ENCODE measurements at places on chromosomes 7 and 10. TPM values are rescaled to one million over a fixed set of nuclear protein-coding genes. Genes with fewer than 3 reads are reported as not detected.

DNA sequence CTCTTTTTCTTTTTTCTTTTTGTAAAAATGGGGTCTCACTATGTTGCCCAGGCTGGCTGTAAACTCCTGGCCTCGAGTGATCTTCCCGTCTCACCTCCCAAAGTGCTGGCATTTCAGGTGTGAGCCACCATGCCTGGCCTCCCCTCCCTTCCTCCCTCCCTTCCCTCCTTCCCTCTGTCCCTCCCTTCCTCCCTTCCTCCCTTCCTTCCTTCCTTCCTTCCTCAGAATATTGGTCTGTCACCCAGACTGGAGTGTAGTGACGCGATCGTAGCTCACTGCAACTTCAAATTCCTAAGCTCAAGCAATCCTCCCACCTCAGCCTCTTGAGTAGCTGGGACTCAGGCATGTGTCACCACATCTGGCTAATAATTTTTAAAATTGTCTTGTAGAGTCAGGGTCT, 8.4 kb downstream of the AGAP3 start:
- DNase-seq = no peak

DNA sequence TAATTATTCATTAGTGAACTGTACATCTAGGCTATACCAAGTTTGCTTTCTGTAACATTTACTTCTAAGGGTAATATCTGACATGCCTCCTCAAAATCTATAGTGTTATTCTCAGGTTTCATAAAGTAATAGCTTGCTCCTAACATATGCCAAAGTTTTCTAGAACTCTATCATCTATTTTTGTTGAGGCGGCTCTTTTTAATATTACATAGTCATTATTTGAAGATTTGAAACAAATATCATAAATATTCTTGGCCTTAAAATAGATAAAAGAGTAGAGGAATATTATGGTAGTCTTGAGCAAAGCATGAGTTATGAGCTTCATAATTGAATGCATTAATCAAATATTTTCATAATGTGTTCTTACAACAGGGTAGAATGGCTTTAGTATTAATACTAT, 327.2 kb upstream of the KCND2 start:
- no peak for DNase-seq

DNA sequence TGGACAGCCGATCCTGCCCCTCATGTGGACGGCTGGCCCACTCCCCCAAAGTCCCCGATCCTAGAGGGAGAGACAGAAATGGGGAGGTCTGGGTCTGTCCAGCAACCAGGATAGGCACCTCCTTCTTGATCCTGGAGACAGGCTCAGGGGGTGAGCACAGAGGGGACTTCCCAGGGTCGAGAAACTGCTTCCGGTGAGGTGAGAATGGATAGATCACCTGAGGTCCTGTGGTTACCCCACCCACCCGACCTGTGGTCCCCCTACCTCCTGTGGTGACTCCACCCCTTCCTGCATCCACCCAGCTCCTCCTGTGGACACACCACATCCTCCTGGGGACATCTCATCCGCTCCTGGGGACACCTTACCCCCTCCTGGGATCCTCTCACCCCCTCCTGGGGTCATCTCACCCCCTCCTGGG, 27.4 kb upstream of the RASGEF1A start:
- no peak for DNase-seq

DNA sequence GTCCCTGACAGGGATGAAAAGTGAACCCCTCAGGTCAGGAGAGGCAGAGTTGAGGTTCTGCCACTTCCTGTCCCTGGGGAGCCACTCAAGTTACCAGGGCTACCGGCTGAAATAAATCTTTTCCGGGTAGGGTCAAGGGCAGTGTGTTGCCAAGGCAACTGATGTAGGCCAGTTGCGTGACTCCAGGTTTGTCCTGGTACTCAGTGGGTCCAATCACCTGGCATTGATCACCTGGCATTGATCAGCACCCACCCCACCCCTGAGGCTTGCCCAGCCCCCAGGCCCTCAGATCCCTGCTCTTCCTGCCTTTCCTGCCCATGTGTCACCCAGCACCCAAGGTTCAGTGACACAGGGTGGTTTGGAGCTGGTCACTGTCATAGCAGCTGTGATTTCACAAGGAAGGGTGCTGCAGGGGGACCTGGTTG, 5.9 kb downstream of the SAP25 start:
- peak; percentile 36 for DNase-seq

GRCh38 chr10:20856484-20856883, 40.6 kb downstream of the NEBL start:
- no peak for DNase-seq

TMEM176A gene
- total RNA-seq = not detected

SPDYE8 gene
- not detected for total RNA-seq

IKZF1 gene
- total RNA-seq = not detected
